Activated T-cell treated with anti-CD3 and anti-CD28 coated beads, Interleukin-2, amount 50 U/mL, for 72 hours (primary cell): ENCODE measurements at places on chromosomes 3 and 15. TPM values are rescaled to one million over a fixed set of nuclear protein-coding genes. Genes with fewer than 3 reads are reported as not detected.
A peak's percentile ranks its signal among the peaks of the same experiment; 100 is the strongest.

INSYN1 gene
- total RNA-seq = not detected

SCN11A gene
- total RNA-seq = 0.22 TPM

OSBPL10 gene
- 5.1 TPM for total RNA-seq

GRCh38 chr3:8603115-8603710, 41.4 kb downstream of the SSUH2 start:
- H3K27me3 ChIP-seq = no peaks in the 10 kb centered on the region
- H3K36me3 ChIP-seq = no peaks in the 10 kb centered on the region
- H3K4me3 ChIP-seq = no peak overlapping the region
- no peak overlapping the region for H3K27ac ChIP-seq

DNA sequence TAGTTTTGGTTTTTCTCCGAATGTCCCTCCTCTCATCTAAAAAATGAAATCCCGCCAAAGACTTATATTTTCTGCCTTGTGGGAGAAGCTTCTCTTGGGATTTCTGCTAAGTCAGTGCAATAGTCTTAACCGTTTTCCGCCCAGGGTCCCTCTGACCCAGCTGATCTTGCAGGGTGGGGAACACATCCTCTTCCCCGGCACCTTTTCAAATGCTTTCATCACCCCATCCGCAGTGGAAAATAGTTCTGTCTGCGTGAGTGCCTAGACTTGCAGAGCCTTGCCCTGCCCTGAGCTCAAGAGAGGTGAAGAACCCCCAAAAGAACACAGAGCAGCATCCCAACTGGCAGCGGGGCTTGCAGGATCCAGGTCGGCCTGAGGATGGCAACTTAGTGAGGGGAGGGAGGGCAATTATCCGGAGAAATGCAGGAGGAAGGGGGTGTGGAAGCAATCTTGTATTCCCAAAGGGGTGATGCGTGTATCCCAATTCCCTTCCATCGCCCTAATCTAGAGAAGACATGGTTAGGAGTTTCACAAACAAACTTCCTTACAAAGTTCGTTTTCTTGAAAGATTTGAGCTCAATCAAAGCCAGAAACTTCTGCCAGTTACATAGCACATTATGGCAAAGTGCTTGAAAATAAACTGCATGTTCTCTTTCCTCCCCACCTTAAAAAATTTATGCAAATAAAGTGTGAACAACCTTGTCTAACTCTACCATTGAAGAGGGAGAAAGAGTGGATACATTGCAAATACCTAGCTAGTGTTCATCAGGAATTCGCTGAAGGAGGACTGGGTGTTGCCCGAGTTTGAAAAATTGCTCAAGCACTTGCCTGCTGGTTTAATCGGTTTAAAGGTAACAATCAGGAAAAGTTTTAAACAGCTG, 79.9 kb downstream of the NR2F2 start:
- H3K27me3 ChIP-seq = peaks cover 86% of the 10 kb centered on the region
- no peak overlapping the region for H3K4me3 ChIP-seq
- H3K4me1 ChIP-seq = peaks cover 4% of the 10 kb centered on the region
- no peaks in the 10 kb centered on the region for H3K36me3 ChIP-seq
- DNase-seq = no peak

MAP6D1 gene
- 1.00 TPM for total RNA-seq

SLC6A1 gene
- total RNA-seq = not detected

GRCh38 chr3:52310861-52311575, 5.1 kb upstream of the DNAH1 start:
- H3K4me3 ChIP-seq = peak overlapping the region; percentile 23
- peak overlapping the region; percentile 39 for H3K27ac ChIP-seq
- H3K4me1 ChIP-seq = peaks cover 75% of the 10 kb centered on the region
- peak; percentile 63 for DNase-seq
- H3K27me3 ChIP-seq = no peaks in the 10 kb centered on the region

ALPK3 gene
- 0.46 TPM for total RNA-seq
